ENCODE measurements at places on chromosomes 2 and 18.

DNA sequence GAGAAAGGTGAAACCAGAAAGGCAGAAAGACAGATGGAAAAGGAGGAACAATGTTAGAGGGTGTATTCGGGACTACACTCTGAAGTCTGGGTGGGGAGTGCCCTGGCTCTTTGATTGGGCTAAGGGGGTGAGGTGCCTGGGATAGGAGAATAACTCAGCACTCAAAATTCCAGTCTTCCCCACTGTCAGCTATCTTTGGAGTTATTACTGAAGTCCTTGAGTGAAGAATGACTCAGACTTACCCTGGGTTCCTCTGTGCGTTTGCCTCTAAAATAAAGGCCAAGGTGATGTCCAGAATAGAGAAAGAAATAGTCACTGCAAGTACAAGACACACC lies 151.8 kb upstream of the SERPINE2 start:
- DNase-seq, result no peak

- no peak for DNase-seq
Measured at GRCh38 chr2:241551998-241552737, 6.4 kb upstream of the BOK start.

DNA sequence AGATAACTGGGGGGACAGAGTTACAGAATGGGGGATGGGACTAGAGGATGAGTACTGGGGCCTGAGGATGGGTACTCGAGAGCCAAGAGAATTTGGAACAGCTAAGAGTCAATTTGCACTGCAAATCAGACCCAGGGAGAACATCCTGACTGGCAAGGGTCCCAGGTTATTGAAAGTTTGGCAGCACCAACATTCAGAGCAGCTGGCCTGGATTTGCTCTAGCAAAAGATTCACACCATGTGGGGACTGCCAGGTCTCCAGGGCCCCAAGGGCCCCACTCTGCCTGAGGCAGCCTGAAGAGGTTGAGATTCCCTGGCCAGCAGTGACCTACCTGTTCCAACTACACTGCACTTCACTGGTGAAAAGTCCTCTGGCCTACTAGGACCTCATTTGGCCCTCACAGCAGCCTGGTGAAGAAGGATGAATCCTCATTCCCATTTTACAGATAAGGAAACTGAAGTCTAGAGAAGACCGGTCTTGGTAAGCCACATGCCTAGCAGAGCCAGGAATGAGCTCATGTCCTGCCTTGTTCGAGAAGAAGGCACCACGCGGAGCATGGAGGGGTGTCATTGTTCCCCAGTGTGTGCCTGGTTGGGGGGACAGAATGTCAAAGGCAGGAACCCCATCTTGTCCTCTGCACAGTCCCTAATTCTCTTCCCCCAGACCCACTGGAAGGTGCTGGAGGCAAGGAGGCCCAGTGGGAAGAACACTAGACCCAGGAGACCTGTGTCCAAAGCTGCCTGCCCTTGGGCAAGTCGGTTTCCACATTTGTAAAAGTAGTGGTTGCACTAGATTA lies 258.6 kb downstream of the TNS1 start:
- no peak for DNase-seq

- DNase-seq, result no peak
Measured at GRCh38 chr2:12918835-12919445, 202.2 kb downstream of the TRIB2 start.

GRCh38 chr2:96860065-96861029 lies 2.5 kb upstream of the ANKRD39 start:
- no peak for DNase-seq

GRCh38 chr18:9353596-9353995 lies 19.0 kb downstream of the TWSG1 start:
- no peak for DNase-seq

DNA sequence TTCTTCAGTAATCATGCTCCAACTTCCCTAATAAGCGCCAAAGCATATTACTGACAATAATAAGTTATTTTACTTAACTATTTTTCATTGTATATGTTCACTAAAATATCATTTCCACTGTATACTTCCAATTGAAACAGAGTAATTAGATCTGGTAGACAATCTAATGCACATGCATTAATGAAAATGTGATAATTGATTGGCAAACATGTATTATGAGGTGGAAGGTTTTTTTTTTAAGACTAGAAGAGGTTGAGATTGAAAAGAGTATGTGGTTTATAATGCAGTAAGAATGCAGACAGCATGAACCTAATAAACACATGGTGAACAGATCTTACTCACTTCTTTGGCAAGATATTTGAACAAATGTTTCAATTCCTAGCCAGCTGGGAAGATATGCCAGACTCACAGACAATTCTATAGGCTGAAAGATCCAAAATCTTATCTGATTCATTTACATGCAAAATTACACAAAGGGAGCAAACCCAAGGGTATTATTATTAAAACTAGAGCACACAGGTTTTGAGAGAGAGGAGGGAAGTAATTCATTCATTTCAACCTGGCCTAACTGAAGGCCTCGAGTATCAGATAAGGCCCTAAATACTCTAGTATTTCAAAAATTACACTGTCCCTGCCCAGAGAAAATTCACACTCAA lies 2.8 kb downstream of the NCKAP1 start:
- no peak for DNase-seq

DNA sequence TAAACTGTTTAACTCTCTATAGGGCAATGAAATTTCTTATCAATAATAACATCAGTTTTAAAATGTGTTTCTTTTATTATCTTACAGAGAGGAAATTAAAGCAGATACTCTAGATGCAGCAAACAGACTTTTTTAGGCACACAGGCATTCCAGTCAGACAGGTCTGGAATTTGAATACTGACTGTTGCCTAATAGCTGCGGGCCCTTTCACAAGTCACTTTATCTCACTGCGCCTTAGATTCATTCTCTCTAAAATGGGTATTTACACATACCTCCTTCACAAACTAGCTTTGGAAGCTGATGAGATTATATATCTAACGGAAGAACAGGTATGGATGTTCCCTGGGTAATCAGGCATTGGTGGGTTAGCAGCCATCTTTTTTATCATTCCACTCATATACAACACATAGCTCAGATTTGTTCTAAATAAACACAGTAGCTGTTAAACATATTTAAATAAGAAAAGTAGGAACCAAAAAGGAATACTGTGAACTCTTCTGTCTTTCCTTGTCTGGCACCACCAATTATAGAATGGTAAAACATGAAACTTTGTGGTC lies 104.2 kb downstream of the LRP2 start:
- DNase-seq, result no peak

GRCh38 chr2:168200930-168201583 lies 46.3 kb downstream of the STK39 start:
- DNase-seq, result no peak

GRCh38 chr2:178110681-178111080 lies 1.6 kb upstream of the RBM45 start:
- no peak for DNase-seq

DNA sequence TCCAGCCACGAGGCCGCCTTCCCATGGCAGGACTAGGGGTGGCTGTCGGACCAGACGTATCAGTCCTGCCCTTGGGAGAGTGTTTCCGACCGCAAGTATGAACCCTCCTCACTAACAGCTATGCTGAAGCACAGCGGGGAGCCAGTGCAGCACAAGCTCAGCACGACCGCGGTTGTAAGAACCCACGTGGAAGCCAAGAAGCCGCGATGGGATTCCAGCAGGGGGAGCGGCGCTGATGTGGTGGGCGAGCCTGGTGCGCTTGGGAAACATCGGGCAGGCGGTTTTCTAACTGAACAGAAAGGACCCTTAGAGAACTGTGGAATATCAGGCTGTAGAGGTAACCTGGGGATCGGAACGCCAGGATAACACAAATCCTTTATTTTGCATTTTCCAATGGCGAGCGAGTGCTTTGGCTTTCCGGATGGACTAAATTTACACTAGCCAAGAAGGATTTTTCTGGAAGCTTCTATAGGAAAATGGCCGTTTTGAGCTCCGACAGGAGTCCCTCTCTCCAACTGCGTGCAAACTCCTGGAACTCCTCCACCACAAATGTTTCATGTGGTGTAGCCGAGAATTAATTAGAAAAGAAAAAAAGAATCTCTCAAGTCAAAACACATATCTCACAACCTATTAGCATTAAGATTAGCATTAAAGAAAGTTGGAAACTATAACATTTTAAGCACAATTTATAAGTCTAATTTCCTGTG lies 132.0 kb upstream of the MYCN start:
- no peak for DNase-seq

- no peak for DNase-seq
Measured at GRCh38 chr2:159084384-159085370, 116.2 kb downstream of the TANC1 start.

DNA sequence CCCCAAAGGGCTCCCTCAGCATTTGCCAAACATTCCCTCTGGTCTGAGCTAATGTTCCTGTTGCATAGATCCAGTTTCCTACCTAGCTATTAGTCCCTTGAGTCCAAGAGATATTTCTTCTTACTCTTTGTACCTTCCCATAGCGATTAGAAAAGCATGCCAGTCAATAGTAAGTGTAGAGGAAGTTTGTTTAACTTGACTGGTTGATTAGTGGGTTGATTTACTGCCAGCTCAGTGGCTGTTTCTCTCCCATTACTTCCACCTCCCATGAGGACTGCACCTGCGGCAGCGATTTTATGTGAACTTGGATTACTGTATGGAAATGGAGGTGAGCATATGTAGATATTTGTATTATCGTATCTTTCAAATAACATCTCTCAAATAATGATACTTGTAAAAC lies 1748.4 kb upstream of the CELF4 start:
- DNase-seq, result no peak

DNA sequence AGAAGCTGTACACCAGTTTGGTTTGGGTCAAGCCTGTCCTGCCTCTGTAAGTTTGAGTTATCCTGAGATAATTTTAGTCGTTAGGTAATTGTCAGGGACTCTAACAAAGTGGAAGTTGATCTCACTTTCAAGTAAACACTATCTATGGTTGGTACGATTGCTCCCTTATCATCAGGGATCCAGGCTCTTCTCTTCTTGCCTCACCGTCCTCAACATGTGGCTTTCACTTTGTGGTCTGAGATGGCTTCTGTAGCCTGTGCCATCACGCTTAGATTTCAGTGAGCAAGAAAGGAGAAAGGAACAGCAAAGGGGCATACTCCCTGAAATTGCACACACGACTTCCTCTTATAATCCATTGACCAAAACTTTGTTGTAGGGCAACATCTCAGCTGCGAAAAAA lies 115.6 kb downstream of the CTAGE1 start:
- DNase-seq, result no peak

- no peak for DNase-seq
Measured at GRCh38 chr2:96470636-96471035, 34.5 kb downstream of the NEURL3 start.

GRCh38 chr18:46461993-46462392 lies 195.0 kb downstream of the LOXHD1 start:
- no peak for DNase-seq

DNA sequence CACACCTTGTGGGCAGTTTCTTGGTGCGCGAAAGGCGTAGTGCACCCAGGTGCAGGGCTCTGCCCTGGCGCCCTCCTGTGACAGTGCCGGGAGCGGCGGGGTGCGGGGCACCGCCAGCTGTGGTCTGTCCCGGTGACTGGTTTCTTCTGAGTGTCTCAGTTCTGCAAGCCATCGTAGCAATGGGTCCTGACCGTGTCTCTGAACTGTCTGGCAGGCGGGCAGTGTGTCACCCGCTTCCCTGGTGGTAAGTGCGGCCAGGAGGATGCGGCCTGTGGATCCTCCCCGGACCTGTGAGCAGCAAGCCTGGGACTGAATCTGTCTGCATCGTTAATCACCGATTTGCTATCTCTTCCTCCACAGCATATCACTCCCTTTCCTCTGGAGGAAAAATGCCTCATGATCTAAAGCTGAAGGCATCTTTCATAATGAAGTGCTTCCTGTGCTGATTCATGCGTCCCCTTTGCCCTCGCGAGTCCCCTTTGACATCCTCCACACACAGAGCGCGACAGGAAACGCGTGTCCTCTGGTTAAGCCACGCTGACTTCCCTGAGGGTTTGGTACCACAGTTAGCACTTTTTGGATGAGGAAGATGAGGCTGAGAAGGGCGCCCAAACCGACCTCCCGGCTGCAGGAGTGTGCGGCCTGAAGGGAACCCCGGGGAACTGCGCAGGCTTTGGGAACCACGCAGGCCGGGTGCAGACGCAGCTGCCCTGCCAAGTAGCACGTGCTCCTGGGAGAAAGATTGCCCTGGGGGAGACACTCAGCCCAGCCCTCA lies 416.0 kb upstream of the HS6ST1 start:
- no peak for DNase-seq

GRCh38 chr2:59588286-59588685 lies 965.2 kb downstream of the BCL11A start:
- no peak for DNase-seq

- DNase-seq, result no peak
Measured at GRCh38 chr2:148006249-148007007, 14.1 kb downstream of the ORC4 start.

- DNase-seq, result no peak
Measured at GRCh38 chr18:35641916-35642315, 60.4 kb downstream of the GALNT1 start.

GRCh38 chr18:35998967-35999366 lies 26.5 kb downstream of the RMP24 start:
- DNase-seq, result no peak

- DNase-seq, result no peak
Measured at GRCh38 chr2:136288249-136288648, 170.3 kb upstream of the CXCR4 start.

DNA sequence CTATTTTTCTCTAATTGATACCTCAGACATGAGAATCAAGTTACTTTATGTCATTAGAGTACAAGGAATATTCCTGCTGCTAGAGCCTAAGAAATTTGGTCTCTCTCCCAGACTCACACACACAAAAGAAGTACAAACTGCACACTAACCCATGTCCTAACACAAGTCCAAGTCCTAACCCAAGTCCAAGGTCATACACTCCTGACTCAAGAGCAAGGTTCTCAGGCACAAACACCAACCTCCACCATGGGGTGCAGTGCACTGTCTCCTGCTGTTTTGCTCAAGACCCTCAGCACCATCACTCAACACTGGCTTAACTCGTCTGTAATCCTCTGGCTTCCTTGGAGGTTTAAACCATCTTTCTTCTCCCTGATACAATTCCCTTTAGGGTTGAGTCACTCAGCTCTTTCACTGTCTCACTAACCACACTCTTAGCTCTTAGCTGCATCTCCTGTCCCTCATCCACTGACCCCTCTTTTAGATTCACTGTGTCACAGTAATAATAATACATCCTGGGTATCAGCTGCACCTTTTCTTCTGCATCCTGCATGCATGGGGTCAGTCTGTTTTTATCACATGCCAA lies 129.8 kb downstream of the BCL2L11 start:
- DNase-seq, result no peak

DNA sequence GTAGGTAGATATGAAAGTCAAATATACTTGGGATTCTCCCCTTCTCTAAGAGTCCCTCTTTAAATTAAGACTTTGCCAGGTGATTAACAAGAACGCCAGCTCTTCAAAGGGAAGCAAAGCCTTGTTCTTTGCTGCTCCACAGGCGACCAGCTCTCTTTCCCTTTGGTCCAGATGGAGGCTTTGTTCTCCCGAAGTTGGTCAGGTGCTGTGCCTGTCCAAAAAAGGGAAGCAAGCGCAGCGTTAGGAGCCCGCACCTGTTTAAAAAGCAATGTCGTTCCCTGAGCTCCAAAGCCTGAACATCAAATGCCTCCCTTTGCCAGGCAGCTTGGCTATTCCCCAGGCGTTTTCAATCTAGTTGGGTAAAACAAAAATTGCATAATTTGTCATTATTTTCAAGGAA lies 1913.1 kb upstream of the PIK3C3 start:
- DNase-seq, result no peak

- no peak for DNase-seq
Measured at GRCh38 chr2:113282747-113283533, 4.2 kb upstream of the PAX8 start.

Data from NCI-H187 treated with DMSO at 0.1 percent for 48 hours (cell line).